ENCODE measurements at places on chromosomes 11 and 22. TPM values are rescaled to one million over a fixed set of nuclear protein-coding genes. Genes with fewer than 3 reads are reported as not detected.

Gene SERPING1
- 31.8 TPM for total RNA-seq

Gene PLXNB2
- total RNA-seq: 86.2 TPM

Gene CYTH4
- total RNA-seq: 44.8 TPM

Gene RIMBP3C
- not detected for total RNA-seq

Data from umbilical cord (tissue), 2 donors.